ENCODE measurements at places on chromosomes 5 and 9.

- no peak for DNase-seq
These were observed 4.0 kb upstream of the ZSWIM6 start for GRCh38 chr5:61327760-61328753.

DNA sequence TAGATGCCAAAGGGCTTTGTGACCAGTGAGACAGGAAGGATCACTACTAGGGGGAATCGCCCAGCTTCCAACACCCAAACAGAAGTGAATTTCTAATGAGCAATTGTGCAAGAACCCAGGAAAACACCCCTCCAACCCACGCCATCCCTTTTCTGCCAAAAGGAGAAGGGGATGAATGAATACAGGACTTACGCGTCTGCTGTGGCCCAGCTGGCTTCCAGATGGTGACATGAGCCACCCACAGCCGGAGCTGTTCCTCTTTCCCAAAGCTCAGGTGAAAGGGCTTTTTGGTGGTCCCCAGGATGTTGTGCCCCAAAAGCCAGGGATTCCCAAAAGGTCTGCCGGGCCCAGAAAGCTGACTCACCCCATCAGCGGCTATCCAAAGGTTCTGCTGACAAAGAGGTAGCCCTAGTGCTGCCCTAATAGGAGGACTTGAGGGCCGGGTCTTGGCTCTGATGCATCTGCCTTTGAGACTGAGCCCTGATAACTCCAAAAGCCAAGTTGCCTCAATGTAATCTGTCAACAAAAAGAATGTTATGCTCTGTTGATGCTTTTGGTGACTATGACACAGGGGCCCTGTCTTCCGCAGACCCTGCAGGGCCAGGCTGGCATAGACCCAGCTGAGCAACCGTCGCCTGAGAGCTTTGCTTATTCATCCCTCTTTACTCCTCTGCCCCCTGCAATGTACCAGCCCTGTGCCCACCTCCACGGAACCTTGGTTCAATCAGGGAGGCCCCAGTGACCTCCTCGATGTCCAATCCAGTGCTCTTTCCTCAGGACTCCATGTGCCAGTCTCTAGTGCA lies 14.5 kb downstream of the GSN start:
- no peak for DNase-seq

DNA sequence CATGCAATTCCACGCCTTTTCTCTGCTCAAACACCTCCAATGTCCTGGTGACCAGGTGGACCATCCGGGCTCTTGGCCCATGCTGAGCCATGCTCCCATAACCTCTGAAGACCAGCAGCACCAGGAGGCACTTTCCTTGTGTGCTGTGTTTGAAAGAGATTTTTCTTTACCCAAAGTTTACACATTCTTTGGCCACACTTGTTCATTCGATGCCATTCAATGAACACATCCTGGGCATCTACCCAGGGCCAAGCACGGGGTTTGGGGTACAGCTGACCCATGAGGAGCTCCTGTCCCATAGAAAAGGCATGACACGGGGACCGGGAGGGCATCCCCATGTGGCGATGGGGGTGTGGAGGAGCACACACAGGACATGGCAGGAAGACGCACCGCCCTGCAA lies 77.1 kb upstream of the IRX1 start:
- no peak for DNase-seq

DNA sequence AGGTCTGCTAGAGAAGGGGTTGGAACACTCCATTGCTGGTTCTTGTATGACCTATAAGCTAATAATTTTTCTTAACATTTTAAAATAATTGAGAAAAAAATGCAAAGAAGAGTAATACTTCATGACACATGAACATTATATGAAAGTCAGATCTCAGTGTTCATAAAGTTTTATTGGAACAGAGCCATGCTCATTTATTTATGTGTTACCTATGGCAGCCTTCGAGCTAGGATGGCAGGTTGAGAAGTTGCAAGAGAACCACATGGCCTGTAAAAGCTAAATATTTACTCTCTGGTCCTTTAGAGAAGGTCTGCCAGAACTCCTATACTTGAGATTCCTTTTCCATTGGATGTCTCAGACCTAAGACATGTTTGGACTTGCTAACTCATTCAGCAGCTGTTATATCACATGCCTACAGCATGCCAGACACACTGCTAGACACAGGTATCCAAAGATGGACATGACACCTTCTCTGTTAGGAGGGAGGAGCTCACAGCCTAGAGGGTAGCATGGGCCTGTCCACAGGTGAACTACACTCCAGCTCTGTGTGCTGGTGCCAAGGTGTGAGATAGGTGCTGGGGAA lies 304.3 kb downstream of the ARHGAP26 start:
- DNase-seq = no peak

GRCh38 chr5:5335700-5336264 lies 86.7 kb upstream of the ICE1 start:
- no peak for DNase-seq

GRCh38 chr5:42361315-42361688 lies 61.9 kb upstream of the GHR start:
- DNase-seq = no peak

GRCh38 chr9:128169492-128169891 lies 9.4 kb downstream of the BBLN start:
- DNase-seq = no peak

Data from pancreas (tissue), 10 donors.